ENCODE measurements at places on chromosomes 1 and 21. TPM values are rescaled to one million over a fixed set of nuclear protein-coding genes. Genes with fewer than 3 reads are reported as not detected.

- DNase-seq = no peak
These were observed 74.6 kb downstream of the DPT start for GRCh38 chr1:168654198-168654915.

DNA sequence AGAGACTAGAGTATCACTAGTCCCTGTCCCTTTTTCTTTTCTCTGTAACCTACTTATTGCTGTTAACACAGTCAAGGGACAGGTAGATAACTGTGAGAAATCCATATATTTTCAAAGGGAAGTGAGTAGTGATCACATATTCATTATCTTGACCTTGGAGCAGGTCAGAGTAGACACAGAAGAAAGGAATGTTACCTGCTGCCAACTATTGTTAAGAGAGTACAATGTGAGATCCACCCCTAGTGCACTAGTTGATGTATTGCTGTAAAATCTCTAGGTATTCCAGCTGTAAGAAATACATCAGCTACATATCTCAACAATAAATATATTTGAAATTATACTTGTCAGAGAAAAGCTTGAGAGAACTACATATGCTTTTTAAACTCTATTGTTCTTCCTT is 68.7 kb upstream of the ADGRL2 start:
- no peak for DNase-seq

- no peak for DNase-seq
These were observed 1.1 kb upstream of the TTC39A start for GRCh38 chr1:51331206-51332100.

GRCh38 chr1:43910343-43910742 is 23.3 kb upstream of the ARTN start:
- no peak for DNase-seq

- no peak for DNase-seq
These were observed 35.6 kb downstream of the HSPG2 start for GRCh38 chr1:21901473-21901847.

DNA sequence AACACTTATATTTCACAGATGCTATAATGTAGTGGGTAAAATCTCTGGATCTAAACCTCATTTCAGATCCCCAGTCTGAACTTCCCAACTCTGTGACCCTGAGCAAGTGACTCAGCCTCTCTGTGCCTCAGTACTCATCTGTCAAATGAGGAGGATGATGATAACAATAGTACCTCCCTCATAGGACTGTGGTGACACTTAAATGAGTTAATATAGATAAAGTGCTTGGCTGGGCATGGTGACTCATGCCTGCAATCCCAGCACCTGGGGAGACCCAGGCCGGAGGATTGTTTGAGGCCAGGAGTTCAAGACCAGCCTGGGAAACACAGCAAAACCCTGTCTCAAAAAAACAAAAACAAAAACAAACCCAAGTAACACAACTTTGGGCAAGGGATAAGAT is 4.7 kb upstream of the ECE1 start:
- no peak for DNase-seq

GRCh38 chr21:28959367-28960099 is 33.1 kb downstream of the LTN1 start:
- DNase-seq = no peak

DNA sequence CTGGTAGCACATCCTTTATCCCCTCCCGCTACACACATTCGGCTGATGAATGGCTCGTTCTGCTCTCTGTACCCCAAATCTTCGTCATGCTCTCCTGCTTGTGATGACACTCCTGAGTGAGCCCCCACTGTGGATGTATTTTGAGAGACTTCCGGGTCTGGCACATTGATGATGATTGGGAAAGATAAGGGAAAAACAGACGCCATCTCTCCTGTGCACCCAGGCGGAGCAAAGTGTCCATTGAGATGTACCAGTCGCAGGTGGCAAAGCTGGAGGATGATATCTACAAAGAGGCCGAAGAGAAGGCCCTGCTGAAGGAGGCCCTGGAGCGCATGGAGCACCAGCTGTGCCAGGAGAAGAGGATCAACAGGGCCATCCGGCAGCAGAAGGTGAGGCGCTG is 27.9 kb upstream of the EFHD2 start:
- DNase-seq = no peak

GRCh38 chr1:190507357-190507756 is 29.7 kb upstream of the BRINP3 start:
- DNase-seq = no peak

DNA sequence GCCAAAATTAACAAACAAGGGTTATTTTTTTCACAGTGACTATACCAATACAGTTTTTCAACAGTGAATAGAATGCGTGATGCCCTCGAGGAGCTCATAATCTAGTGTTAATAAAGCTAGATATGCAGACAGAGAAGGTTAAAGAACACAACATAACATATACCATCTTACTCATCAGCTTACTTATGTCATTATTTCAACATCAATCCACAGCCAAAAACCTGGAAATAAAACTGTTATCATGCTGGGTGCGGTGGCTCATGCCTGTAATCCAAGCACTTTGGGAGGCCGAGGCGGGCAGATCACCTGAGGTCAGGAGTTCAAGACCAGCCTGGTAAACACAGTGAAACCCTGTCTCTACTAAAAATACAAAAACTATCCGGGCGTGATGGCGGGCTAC is 6.1 kb downstream of the STX6 start:
- no peak for DNase-seq

GRCh38 chr1:41907446-41907845 is 11.3 kb downstream of the HIVEP3 start:
- no peak for DNase-seq

GRCh38 chr1:248183996-248184395 is 9.4 kb downstream of the OR2M2 start:
- no peak for DNase-seq

GRCh38 chr1:230156536-230156935 is 89.5 kb downstream of the GALNT2 start:
- DNase-seq = no peak

DNA sequence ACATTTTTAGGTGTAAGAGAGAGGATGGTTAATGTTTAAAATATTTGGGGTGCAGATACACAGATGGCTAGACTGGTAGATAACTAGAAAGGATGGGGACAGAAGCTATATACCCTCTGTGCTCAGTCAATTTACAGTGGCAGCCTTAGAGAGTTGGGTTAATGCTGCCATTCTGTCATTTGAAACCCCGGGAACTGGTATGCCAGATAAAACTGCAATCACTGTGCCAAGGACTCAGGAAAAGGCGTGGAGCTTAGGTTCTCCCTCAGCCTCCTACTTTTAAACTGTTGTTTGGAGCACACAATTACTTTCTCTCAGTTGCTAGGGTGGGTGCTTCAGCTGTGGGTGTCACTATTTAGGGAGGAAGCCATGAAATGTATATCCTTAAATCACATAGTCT is 90.0 kb upstream of the HNRNPU start:
- DNase-seq = no peak

DNA sequence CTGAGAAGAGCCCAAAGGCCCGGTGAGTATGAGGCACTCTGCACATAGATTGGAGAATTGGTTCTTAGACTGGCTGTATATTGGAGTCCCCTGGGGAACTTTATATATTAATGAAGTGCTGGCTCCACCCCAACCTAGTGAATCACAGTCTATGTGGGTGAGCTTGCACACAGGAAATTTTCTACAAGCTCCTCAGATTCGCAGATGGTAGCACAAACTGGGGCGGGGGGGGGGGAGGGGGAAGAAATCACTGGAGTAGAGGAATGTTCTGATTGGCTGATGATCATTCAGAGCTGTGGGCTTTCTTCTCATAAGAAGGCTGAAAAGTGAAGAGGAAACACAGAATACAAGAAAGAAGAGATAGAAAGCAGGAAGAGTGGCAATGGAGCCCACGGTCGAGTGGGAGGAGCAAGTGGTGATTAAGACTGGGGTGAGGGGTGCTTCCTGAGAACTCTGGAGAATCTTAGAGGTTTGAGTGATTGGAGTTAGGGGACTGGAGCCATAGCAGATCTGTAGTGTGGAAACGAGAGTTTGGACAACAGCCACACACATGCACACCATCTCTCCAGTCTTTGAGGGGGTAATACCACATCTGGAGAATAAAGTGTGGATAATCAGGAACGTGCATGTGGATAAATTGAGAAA is 465.9 kb upstream of the DAB1 start:
- no peak for DNase-seq

DNA sequence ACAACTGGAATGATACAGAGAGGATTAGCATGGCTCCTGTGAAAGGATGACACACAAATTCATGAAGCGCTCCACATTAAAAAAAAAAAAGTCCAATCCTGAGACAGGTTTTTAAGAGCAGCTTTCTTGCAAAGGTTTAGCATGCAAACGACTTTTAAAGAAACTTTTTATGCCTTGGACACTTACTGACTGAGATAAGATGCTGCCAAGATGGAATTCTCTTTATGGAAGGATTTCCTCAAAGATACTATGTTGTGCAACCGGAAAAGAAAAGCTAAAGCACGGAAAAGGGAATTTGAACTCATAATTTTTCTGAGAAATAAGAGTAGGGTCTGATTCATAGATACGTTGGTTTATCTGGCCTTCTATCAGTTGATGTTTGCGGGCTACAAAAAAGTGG is 27.3 kb downstream of the PIGP start:
- DNase-seq = no peak

DNA sequence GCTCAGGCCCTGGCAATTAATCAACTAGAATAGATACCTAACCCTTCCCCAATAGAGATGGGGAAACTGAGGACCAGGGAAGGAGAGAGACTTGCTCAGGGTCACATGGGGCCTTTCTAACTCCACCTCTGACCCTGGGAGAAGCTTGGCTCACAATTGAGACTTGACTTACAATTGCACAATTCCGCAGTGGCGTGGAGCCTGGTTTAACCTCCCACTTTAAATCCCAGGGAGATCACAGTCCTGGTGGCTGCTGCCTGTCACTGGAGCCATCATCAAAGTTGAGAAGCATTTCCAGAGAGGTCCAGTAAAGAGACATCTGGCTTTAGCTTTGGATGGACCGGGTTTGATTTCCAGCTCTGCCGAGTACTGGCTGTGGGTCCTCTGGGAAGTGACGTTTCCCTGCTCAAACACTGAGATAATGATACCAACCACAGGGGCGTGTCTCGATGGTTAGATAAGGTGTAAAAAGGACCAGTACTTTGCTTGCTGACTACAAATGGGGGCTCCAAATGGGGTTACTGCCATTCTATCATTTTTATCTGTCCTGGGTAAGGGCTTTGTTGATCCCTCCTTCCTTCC is 39.3 kb downstream of the TRIM62 start:
- DNase-seq = no peak

GRCh38 chr1:152759453-152760173 is 1.8 kb downstream of the KPRP start:
- no peak for DNase-seq

GRCh38 chr1:10989095-10989494 is 23.4 kb upstream of the TARDBP start:
- no peak for DNase-seq

- DNase-seq = no peak
These were observed 23.5 kb downstream of the PALMD start for GRCh38 chr1:99669376-99669775.

- no peak for DNase-seq
These were observed 23.7 kb downstream of the ARHGEF16 start for GRCh38 chr1:3478187-3478586.

GRCh38 chr1:218537122-218537913 is 192.2 kb downstream of the TGFB2 start:
- no peak for DNase-seq

- DNase-seq = no peak
These were observed 13.2 kb downstream of the ZC3H12A start for GRCh38 chr1:37487619-37487984.

- DNase-seq = no peak
These were observed 147.3 kb downstream of the LBR start for GRCh38 chr1:225280563-225280962.

The OR2AK2 gene
- total RNA-seq = 1.1 TPM
